ENCODE measurements at places on chromosomes 12 and 14. TPM values are rescaled to one million over a fixed set of nuclear protein-coding genes. Genes with fewer than 3 reads are reported as not detected.

The NID2 gene
- 2.5 TPM for total RNA-seq

The SLCO1A2 gene
- total RNA-seq = not detected

The PLEKHG7 gene
- total RNA-seq = not detected

The DIO2 gene
- total RNA-seq = 2.0 TPM

The GPR135 gene
- 6.7 TPM for total RNA-seq

The APOF gene
- total RNA-seq = not detected

The OR6C4 gene
- not detected for total RNA-seq

Measured in PC-3 (cell line).